ENCODE measurements at places on chromosomes 12 and 14.
A peak's percentile ranks its signal among the peaks of the same experiment; 100 is the strongest.

- no peaks in the 10 kb centered on the region for H3K4me1 ChIP-seq
- H3K27ac ChIP-seq: no peak overlapping the region
- no peaks in the 10 kb centered on the region for H3K36me3 ChIP-seq
- H3K4me3 ChIP-seq: no peak overlapping the region
Measured at GRCh38 chr14:91931478-91932088, 15.9 kb downstream of the FBLN5 start.

DNA sequence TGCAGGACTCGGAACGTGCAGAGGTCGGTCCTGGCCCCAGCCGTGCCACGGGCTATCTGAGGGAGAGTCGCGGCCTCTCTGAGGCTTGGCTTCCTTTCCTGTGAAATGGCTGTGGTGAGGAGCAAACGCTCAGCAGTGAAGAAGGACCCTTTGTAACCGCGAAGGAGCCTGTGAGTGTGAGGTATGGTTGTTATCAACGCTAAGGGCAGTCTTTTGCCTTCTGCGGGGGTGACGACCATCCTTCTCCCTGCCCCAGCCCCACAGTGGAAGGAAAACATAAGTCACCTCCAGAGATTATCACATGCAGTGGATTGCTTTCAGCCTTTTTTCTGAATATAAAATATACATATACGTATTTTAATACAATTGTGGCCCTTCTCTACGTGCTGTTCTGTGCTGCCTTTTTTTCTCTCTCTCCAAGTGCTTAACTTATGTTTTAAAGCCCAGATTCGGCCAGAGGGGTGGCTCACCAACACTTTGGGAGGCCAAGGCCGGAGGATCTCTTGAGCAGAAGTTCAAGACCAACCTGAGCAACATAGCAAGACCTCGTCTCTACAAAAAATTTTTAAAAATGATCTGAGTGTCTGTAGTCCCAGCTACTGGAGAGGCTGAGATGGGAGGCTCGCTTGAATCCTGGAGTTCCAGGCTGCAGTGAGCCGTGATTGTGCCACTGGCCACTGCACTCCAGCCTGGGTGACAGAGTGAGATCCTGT, 17.4 kb downstream of the TAMALIN start:
- peak overlapping the region; percentile 34 for H3K4me3 ChIP-seq
- no peak for DNase-seq
- peaks cover 8% of the 10 kb centered on the region for H3K4me1 ChIP-seq
- no peaks in the 10 kb centered on the region for H3K27me3 ChIP-seq

- H3K4me3 ChIP-seq: no peak overlapping the region
- H3K4me1 ChIP-seq: peaks cover 42% of the 10 kb centered on the region
- no peak overlapping the region for H3K27ac ChIP-seq
- no peaks in the 10 kb centered on the region for H3K36me3 ChIP-seq
Measured at GRCh38 chr14:76926521-76927251, 100.5 kb downstream of the LRRC74A start.

DNA sequence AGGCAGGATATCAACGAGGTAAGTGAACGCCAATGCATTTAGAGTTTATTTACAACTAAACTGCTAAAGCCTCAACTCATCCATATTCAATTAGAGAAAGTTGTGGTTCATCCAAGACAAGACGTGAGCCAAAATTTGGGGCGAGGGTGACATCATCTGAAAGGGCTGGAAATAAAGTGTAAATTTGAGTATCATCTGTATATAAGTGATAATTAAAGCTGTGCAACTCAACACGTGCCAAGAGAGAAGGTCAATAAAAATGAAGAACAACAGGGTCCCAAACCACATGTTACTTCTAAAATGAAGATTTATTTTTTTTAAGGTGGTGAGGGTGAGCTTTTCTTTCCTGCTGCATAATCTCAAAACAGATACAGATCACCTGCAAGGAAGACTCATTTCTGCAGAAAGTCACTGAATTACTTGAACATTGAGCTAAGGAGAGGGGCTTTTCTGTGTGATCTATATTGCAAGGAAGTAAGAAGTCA, 203.6 kb downstream of the EFCAB11 start:
- H3K27ac ChIP-seq: no peak overlapping the region
- H3K4me1 ChIP-seq: no peaks in the 10 kb centered on the region
- no peaks in the 10 kb centered on the region for H3K27me3 ChIP-seq

DNA sequence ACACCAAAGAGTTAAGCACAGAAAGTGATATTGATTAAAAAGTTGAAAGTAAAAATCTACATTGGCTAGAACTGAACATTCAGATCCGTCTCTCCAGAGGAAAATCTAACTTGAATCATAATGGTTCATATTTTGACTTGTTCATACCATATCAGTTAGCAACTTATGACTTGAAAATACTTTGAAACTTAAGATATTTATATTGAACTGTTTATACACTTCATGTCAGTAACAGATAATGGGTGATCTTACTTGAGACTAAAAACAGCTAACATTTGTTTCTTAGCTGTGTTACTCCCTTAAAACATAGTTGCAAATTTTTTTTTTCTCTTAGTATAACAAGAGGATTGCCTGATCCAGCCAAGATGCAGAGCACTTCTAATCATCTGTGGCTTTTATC, 3.6 kb downstream of the TBK1 start:
- no peak overlapping the region for H3K27ac ChIP-seq
- H3K4me3 ChIP-seq: no peak overlapping the region
- H3K27me3 ChIP-seq: no peaks in the 10 kb centered on the region
- no peak for DNase-seq
